Hair follicle dermal papilla cell (primary cell): ENCODE measurements at places on chromosomes 2 and 18. TPM values are rescaled to one million over a fixed set of nuclear protein-coding genes. Genes with fewer than 3 reads are reported as not detected.

Gene ITGA4
- 60.7 and 79.2 TPM in 2 replicates for total RNA-seq

Gene TUBA3E
- not detected in 2 replicates for total RNA-seq

Gene ACYP2
- 5.6 and 10.5 TPM in 2 replicates for total RNA-seq

Gene ABCG8
- total RNA-seq: not detected in 2 replicates

Gene C2orf80
- total RNA-seq: not detected in 2 replicates

Gene IGFBP5
- 206 and 734 TPM in 2 replicates for total RNA-seq

Gene CCDC85A
- 2.9 and 3.4 TPM in 2 replicates for total RNA-seq

Gene SERPINB10
- total RNA-seq: 0.16 TPM in 1 of 2 replicates, not detected in the other

Gene GBX2
- total RNA-seq: not detected in 2 replicates
